ENCODE measurements at places on chromosomes 2 and 18. TPM values are rescaled to one million over a fixed set of nuclear protein-coding genes. Genes with fewer than 3 reads are reported as not detected.

- DNase-seq, result no peak
Measured at GRCh38 chr2:226716126-226716525, 83.5 kb downstream of the IRS1 start.

GREB1L gene
- total RNA-seq, result 2.3 TPM

DNA sequence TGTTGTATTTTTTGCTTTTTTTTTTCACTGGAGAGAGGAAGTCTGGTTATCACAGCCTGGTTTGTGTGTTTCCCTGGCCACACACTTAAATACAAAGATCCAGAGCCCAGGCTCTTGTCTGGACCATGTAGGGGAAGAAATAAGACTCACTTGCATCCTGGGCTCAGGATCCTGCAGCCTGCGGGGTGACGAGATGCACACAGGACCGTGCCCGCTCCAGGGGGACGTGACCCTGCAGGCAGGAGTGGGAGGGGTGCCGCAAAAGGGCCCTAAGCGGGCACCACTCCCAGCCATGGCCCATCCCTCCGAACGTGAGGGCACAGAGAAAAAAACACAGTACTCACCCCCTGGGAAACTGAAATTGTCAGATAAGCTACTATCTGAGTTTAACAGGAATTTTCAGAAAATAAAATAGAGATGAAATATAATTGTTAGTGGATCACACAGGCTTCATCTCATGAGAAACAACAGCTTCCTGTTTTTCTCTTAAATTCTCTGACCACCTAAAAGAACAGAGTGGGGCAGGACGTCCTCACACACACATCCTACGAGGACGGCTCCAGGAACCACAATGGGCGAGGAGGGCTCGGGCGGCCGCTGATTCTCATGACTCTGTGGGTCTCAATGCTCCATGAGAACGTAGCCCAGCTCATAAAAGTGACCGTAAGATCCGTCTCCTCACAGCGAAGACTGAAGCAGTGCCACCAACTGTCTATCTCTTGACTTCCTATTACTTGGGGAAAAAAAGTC is 142.6 kb upstream of the ALKAL2 start:
- DNase-seq, result no peak

DNA sequence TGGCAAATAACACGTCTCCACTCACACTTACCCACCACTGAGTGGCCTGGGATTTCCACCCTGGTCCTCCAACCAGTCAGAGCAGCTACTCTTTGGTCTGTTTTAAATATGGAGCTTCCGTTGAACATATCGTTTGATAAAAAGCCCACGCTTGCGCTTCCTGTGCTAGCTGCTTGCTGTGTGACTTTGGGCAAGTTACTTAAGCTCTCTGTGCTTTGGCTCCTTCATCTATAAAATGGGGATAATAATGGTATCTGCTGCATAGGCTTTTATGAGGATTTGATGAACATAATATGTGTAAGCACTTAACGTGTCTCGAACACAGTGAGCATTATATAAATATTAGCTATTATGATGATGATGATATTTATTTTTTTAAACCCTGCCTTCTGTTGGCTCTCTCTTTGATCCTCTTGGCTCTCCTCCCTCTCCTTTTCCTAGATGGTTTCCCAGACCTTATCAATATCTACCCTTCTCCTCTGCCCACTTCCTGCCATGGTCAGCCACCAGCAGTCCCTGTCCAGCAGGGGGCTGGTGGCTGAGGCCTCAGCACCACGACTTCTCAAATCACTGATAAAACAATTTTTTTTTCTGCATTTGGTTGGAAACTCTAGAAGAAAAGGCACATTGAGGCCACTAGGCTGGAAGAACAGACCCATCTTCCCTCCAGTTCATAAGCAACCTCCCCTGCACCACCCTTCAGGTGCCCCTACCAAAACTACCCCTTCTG is 191.9 kb downstream of the LOXHD1 start:
- no peak for DNase-seq

UGT1A8 gene
- not detected for total RNA-seq

GRCh38 chr2:52880872-52881271 is 886.7 kb upstream of the CHAC2 start:
- no peak for DNase-seq

DNA sequence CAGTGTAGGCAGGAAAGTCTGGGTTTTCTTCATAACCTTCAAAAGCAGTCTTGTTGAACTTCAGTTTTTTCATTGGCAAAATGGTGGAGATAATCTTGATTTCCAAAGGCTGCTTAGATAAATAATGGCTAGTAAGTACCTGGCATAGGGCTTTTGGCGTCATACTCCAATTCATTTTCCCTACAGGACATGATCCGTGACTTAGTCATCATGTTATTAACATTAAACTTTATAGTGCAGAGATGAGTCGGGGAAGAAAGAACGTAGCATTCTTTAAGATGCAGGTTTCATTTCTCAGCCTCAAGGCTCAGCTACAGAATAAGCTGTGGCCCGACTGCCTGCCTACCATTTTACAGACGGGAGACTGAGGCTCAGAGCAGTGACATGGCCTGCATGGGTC is 64.0 kb downstream of the RALBP1 start:
- no peak for DNase-seq

LONRF2 gene
- 1.7 TPM for total RNA-seq

DNA sequence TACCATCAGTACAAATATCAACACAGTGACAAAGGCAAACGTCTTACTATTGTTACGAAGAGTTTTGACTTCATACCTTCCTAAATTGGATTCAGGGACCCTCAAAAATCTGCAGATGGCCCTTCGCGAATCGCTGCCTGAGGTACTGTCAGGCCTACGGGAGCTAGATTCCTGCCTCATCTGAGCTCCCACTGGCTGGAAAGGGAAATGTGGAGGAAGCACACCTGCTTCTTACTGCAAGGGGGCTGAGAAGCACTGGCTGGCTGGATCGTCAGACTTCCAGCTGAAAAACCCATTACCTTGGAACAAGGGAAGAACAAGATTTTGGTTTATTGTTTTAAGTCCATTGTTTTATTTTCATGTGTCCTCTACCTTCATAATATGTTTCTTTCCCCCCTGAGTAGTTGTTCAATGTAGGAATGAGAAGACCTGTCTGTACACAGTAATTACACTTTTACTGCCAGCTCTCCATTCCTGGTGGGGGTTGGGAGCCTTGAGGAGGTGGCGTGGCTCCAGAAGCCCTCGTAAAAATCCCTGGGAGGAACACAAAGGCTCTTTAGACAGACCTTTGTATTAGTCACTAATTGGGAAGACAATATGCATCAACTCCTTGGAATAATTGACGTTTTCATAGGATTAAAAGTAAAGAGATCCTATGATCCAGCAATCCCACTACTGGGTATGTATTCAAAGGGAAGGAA is 124.1 kb upstream of the NOSTRIN start:
- DNase-seq, result no peak

ACOXL gene
- total RNA-seq, result not detected

DNA sequence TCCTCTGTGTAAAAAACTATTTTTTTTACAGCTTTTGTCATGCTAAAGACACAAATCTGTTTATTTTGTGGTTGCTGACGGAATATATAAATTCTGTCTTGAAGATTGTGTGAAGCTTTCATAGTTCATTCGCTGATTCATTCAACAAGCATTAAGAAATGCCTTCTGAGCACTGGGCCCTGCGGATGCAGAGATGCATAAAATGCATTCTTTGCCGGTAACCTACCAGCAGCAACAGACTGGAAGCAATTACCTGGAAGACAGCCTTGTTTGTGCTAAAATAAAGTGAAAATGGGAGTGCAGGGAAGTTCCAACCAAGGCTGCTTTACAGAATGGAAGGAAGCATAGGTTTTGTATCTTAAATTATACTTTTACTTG is 119.7 kb downstream of the PMAIP1 start:
- DNase-seq, result no peak

MOGAT1 gene
- not detected for total RNA-seq

- no peak for DNase-seq
Measured at GRCh38 chr2:47504174-47504810, 101.3 kb downstream of the MSH2 start.

- no peak for DNase-seq
Measured at GRCh38 chr2:45647356-45647755, 4.1 kb upstream of the PRKCE start.

REV1 gene
- total RNA-seq, result 25.0 TPM

GRCh38 chr2:181380581-181380980 is 76.6 kb upstream of the ITGA4 start:
- DNase-seq, result no peak

DNA sequence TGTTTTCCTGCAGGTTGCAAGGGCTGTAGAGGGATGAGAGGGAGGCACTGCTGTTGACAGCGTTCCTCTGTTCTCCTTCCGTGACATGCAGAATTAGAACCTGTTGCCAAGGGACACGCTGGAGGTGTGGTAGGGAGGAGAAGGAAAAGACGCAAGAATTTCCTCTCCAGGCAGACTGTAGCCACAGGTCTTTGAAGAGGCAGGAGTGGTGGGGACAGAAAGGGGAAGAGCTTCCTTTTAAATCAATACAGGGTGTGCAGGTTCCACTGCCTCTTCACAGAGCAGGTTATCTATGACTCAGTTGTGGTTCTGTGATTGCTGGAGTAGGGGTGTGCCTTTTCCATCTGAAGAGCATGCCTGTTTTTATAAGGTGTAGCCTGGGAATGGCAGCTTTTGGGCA is 133.0 kb downstream of the WDSUB1 start:
- no peak for DNase-seq

UPP2 gene
- 0.60 TPM for total RNA-seq

DNA sequence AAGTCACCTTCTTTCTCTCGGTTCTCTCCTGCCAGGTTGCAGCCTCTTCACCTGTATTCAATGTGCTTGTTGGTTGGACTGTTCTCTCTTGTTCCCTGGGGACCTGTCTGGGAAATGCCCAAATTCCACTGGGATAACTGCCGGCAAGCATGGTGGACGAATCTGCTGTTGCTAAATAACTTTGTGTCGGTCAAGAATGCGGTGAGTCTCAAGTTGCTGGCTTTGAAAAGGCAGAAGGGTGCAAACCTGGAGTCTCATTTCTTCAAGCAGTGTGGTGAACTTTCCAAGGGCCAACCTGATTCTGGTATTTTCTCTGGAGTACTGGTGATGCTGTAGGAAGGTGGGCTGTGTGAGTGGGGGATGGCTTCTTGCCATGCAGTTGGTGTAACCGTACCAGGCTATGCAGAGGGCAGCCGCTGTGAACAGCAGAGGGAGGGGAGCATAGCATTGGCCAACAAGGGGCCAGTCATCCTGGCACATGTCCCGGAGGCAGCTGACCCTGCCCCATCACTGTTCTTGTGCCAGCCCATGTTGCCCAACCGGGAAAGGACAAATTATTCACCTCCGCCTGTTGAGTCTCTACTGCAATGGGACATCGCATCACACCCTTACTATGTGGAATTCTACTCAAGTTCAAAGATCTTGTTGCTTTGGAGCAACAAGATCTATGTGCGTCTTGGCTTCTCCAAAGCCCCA is 88.1 kb upstream of the SEC11C start:
- DNase-seq, result no peak

- no peak for DNase-seq
Measured at GRCh38 chr18:9735238-9735637, 27.1 kb downstream of the RAB31 start.

STON1 gene
- 9.6 TPM for total RNA-seq

DNA sequence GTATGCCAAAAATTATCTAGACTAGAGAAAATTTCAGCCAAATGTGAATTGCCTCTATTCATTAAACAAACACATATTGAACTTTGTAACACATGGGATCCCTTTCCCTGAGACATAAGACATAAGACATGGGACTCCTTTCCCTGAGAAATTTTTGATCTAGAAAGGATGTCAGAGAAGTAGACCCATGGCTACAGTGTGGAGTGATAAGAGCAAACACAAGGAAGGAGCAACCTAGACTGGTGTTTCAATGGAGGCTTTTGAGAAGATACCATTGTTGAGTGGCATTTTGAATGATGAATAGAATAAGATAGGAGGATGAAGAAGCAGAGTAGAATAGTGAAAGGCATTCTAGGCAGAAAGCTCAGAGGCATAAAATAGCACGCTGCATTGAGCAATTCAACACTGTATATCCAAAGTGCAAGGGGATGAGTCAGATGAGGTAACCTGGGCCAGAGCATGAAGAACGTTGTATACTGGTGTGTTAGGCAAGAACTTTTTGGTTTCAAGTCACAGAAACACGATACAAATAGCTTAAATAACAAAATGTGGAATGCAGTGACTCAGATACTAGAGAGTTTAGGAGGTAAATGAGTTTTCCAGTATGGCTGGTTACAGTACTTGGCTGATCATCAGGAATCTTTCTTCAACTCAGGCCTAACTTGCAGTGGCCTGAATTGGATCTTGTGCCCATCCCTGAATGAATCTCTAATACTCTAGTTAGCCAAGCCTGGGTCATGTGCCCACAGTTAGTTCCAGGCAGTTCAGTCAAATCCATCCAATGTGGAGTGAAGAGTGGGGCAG is 129.8 kb upstream of the TANK start:
- DNase-seq, result no peak

PIK3C3 gene
- total RNA-seq, result 42.5 TPM

DNA sequence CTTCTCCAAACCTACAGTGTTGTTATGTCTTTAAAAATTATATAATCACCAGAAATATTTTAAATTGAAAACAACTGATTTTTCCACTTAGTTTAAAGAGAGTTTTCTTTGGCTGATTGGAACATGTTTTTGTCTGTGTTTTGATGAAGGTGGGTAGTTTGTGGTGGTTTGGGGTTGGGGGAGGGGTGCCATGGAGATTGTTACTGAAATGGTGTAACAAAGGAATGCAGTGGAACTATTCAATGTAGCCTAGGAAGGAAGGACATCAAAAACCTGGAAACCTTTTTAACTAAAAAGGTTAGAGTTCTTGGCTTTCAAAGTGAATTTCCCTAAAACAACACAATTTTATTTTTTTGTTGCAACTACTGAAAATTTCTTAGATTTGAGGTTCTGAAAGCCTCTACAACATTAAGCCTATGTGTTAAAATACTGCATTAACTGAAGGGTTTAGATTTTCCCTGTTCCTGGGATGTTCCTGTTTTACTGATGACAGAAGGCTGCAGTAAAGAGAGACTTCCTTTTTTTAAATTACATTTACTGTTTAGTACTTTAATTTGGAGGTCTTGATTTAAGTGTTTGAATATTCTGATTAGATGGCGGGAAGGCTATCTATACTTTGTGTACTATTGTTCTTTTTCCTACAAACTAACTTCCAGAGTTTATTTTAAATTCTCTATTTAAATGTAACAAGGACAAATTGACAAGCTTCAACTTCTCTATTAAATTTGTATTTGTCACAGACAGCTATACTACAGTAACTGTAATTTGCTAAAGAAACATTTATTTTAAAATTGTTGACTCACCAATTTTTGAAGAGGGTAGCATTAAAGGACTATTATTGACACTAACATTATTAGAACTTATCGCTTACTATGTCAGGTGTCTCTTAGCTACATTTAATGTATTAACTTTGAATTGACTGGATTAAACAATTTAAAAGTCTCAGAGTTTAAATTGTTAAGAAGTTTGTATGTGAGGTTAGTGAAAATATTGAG is 87.7 kb downstream of the LIMS1 start:
- DNase-seq, result no peak

- peak; percentile 42 for DNase-seq
Measured at GRCh38 chr2:239167766-239168444, 232.9 kb downstream of the HDAC4 start.
